ENCODE measurements at places on chromosomes 5 and 9.

GRCh38 chr9:9951556-9952160, 661.1 kb downstream of the PTPRD start:
- no peak for DNase-seq

DNA sequence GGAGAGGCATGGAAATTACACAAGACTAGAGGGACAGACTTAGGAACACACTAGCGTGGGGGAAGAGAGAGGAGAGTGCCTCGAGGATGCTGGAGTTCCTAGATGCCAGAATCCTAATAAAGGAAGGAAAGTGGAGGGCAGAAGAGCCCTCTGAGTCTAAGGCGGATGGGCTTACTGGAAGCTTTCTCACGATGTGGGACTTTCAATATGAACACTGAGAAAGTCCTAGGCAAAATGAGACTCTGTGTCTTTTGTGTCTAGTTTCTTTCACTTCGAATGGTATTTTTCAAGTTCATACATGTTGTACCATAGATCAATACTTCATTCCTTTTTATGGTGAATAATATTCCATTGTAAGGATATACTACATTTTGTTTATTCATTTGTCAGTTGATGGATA, 239.4 kb downstream of the NSG2 start:
- DNase-seq, result no peak

- DNase-seq, result no peak
Observed at GRCh38 chr5:855771-856530, 5.2 kb upstream of the ZDHHC11 start.

DNA sequence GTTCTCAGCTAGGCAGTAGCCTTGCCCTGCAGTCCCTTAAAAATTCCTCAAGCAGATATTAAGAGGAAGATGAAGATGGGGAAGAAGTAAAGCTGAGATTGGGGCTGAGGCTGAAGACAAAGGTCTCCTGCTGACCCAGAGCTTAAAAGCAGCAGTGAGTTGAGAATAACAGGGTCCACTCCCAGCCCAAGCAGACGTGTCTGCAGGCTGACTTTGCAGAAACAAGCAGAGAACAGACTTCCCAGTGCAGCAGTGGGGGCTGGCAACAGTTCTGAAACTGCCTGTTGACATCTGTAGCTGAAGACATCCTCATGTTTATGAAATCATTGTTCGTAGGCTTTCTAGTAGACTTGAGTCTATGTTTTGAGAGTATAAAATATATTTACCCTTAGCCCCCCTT, 1.1 kb downstream of the CTXN3 start:
- DNase-seq, result no peak

DNA sequence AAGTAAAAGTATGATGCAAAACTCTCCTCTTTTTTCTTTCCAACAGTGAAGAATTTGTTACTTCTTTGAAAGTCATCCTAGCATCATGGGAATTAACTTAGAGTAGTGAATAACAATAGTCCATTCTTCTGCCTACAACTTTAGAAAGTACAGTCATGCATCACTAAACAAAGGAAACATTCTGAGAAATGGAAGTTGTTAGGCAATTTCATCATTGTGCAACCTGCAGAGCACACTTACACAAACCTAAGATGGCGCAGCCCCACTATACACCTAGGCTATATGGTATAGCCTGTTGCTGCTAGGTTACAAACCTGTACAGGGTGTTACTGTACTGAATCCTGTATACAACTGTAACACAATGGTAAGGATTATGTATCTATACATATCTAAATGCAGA, 1209.3 kb upstream of the C9orf72 start:
- DNase-seq, result no peak

DNA sequence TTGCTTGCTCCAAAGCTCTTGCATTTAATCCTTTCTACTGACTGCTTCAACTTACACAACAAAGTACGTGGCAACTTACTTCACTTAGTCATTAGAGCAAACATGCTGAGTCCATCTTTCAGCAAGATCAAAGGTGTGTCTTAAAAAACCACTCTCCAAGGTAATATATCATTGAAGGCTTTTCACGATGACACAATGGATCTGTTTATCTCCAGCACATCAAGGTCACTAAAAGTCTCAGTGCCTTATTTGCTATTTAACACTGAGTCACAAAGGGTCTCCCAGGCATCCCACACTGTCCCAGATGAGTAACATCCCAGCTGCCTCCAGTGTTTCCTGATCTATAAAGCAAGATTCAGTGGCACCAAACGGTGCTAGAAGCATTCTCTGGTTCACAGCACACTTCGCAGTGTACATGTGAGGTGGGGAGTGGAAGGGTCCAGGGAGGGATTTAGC, 3.7 kb upstream of the CLK4 start:
- no peak for DNase-seq

GRCh38 chr5:154396128-154396527, 49.7 kb upstream of the SAP30L start:
- DNase-seq, result no peak

- no peak for DNase-seq
Observed at GRCh38 chr9:68653141-68653595, 51.9 kb upstream of the PIP5K1B start.

GRCh38 chr5:179405054-179405416, 59.8 kb upstream of the ADAMTS2 start:
- no peak for DNase-seq

GRCh38 chr9:94933511-94933828, 207.0 kb downstream of the AOPEP start:
- DNase-seq, result no peak

GRCh38 chr5:27011274-27011673, 27.1 kb downstream of the CDH9 start:
- no peak for DNase-seq

GRCh38 chr9:136936645-136937170, 7.8 kb downstream of the FBXW5 start:
- DNase-seq, result no peak

- DNase-seq, result peak; percentile 87
Observed at GRCh38 chr9:16213781-16214515, 656.5 kb downstream of the BNC2 start.

DNA sequence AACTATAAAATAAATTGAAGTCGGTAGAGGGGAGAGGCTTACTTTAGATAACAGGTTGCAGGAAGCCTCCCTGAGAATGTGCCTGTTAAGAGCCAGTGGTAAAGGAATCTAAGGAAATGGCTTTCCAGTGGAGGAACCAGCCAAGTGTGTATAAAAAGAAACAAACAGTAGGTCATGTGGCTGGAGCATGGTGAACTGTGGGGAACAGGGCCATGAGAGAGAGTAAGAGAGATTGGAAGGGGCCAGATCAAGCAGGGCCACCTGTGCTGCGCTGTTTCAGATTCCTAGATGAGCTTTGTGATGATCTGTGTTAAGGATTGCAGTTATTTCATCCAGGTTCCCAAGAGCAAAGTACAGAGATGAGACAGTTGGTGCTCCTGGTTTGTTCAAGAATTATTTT, 152.7 kb upstream of the SGCD start:
- no peak for DNase-seq

DNA sequence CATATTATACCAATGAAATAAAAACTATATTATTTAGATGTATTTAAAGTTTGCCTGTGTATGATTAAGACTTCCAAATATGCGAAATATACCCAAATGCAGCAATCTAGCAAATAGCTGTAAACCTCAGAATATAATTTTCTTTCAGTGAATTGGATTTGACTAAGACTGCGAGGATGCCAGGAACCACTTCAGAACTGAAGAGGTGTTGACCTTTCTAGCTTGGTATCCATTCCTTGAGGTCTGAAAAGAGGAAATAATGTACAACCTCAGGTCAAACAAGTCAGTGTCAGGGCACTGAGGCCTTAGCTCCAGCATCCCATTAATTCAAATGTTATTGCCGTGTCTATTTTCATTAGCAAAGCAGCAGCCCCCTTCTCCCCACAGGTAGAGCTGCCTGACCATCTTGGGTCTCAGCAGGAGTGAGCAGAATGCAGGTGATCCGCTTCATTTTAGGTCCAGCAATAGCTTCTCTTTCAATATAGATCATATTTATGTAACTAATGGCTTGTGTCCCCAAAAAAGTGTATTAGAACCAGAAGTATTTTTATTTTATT, 100.0 kb downstream of the KIAA1958 start:
- DNase-seq, result no peak

Data from dermis microvascular lymphatic vessel endothelial cell (primary cell).